T-helper 1 cell (primary cell): ENCODE measurements at places on chromosomes 4 and X.

GRCh38 chr4:145545031-145545430 is 63.4 kb downstream of the SMAD1 start:
- DNase-seq: no peak

- DNase-seq: no peak
Observed at GRCh38 chr4:187021436-187022205, 298.0 kb upstream of the FAT1 start.

DNA sequence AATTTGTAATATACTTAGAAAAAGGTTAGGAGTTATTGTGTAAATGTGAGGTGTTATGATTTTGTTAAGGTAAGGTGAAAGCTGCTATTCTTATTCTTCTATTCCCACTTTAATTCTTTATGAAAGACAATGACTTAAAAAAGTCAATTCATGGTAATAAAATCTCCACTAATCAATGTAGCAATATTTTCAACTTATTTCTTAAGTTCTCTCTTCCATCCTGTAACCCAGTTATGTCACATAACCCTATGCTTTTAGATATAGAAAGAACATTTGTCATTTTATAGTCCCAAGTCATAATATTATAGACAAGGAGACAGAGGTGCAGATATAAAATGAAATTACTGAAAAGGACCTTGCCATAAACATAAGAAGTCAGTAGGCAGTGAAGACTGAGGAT is 157.9 kb upstream of the SLC7A11 start:
- DNase-seq: no peak

DNA sequence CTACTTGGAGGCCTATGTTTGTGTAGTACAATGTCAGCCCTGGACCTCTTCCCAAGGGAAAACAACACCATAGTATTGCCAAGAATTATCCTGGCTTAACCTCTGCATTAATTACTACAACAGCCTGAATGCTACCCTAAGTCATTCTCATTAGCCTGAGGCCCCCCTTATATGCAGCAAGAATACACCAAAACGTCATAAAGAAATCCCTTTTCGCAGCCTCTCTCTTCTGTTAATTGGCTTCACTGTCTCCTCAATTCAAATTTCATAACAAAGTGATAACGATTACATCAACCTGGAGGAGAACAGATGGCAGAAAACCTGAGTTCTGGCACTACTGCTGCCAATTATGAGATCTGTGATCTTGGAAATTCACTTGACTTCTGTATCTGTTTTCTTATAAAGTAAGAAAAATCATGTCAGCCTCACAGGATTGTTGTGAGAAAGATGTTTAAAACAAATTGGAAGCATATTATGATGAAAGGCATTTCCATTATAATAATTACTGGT is 1663.1 kb downstream of the STIM2 start:
- no peak for DNase-seq

- no peak for DNase-seq
Observed at GRCh38 chrX:118980761-118981160, 6.3 kb downstream of the LONRF3 start.

- no peak for DNase-seq
Observed at GRCh38 chr4:1183985-1184773, 11.8 kb upstream of the SPON2 start.

DNA sequence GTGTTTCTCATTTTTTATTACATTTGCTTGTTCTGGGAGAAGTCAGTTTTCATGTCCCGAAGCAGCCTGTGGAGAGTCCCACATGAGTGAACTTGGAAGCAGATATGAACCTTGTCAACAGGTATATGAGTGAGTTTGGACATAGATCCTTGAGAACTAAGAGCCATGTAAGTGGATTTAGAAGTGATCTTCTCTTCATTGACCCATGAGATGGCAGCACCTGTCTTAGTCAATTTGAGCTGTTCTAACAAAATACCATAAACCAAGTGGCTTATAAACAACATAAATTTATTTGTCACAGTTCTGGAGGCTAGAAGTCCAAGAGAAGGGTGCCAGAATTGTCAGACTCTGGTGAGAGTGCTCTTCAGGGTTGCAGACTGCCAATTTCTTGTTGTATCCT is 1043.8 kb downstream of the ADGRL3 start:
- no peak for DNase-seq

DNA sequence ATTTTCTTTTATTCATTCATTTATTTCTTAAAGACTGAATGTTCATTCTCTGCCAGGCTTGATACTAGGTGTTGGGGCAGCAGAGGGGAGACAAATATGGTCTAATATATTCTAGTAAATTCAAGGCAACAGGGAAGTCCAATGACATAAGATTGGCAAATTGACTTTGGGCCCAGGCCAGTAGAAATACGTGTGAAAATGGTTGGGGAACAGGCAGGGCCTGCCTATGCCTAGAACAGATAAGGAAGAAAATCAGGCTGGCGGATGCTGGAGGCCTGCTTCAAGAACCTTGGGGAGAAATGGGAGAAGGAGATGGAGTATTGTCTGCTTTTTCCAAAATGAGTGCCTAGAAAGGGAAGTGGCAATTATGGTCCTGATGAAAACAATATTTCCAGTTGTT is 108.6 kb downstream of the RTL5 start:
- no peak for DNase-seq

- no peak for DNase-seq
Observed at GRCh38 chr4:164799410-164799809, 45.5 kb downstream of the SMIM31 start.

DNA sequence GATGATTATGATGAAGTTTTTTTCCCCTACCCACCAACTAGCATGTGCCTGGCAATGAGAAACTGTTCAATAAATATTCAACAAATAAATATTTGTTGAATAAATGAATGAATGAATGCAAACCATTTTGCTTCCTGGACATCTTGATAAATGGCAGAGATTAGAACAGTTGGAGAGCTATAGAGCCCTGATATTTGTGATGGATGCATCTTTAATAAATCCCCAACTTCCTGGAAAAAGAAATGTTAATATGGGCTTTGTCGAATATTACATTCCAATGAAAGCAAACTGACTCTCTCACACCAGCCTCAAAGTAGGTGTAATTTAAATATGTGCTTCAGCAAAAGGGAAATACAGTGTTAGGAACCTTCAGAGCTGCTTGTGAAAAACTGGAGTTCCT is 419.7 kb downstream of the MID1IP1 start:
- no peak for DNase-seq
